ENCODE measurements at places on chromosomes 6 and 20.

DNA sequence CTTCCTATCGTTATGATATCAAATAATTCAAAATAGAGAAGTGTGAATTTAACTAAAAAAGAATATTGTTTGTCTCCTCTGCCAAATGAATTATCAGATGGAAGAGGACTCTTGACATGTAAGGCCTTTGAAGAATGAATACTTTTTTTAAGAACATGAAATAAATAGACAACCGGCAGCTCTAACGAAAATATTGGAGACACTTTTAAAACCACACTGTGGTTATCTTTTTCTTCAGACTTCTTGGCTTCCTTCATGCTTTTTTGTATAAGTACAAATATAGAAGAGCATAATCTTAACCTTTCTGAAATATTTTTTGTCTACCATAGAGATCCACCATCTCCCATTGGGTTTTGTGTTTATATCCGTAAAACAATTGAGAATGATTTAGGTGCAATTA, 115.2 kb upstream of the SCGN start:
- DNase-seq, result no peak

DNA sequence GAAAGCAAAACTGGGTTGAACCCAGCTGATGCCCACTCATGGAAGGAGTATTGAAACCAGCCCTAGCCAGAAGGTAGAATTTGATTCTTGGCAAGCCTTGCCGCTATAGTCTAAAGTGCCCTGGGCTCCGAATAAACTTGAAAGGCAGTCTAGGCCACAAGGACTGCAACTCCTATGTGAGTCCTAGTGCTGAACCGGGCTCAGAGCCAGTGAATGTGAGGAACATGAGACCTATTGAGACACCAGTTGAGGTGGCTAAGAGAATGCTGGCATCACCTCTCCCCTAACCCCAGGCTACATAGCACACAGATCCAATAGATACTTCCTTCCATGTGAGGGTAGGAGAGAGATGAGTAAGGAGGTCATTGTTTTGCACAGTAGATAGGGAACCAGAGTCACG, 3.5 kb upstream of the DEFB110 start:
- DNase-seq, result no peak

- no peak for DNase-seq
Measured at GRCh38 chr20:58141971-58142842, 86.2 kb downstream of the ANKRD60 start.

DNA sequence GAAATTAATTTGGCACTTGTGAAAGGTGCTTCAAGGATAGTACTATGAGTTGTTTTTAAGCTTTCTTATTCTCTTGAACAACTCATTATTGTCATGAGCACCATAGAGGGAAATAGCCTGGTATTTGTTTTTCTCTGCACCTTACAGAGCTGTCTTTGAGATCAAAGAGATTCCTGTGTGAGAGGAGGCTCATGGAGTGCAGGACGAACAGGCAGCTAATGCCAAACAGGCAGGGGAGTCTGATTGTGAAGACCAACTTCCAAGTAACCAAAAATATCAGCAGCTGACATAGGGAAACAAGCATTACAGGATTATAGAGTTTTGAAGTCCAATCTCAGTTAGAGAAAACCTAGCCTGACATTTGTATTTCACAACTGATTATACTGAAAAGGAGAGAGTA, 110.6 kb upstream of the TENT5A start:
- DNase-seq, result no peak

GRCh38 chr20:10543480-10543879, 108.4 kb downstream of the SLX4IP start:
- DNase-seq, result no peak

DNA sequence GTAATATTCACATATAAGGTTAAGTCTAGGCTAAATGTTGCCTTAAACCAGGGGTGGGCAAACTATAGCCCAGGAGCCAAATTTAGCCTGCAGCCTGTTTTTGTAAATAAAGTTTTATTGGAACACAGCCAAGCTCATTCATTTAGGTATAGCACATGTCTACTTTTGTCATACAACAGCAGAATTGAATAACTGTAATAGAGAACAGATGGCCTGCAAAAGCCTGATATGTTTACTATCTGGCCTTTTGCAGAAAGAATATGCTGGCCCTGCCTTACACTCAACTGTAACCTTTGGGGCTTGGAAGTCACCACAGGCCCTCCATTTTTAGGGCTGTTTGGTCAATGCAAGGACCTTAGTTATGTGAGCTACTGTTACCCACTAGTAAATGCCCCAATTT, 17.7 kb upstream of the BCLAF1 start:
- DNase-seq, result no peak

DNA sequence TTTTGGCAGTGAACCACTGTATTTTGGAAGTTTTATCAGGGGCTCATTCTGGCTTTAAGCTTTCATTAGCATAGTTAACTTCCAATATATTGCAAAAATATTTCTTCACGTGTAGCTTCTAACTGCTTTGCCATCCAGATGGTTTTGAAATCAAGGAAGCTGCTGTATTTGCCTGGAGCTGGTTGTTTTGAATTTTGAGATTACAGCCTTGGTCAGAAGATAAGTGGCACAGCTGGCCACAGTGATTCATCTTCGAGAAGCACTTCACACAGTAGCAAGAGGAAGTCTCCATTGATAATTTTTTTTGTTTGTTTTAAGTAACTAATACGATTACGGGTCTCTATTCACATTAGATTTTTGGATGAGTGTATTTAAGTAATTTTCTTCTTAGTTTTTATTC, 3.8 kb downstream of the APCDD1L start:
- no peak for DNase-seq

Measured in stimulated activated CD4-positive, alpha-beta T cell treated with anti-CD3 and anti-CD28 coated beads, Interleukin-1b, Interleukin-23, amount 100 ng/mL, for 24 hours (primary cell).